ENCODE measurements at places on chromosomes 13 and 19.

- no peak for DNase-seq
These were observed 85.2 kb upstream of the PCDH8 start for GRCh38 chr13:52933547-52934210.

DNA sequence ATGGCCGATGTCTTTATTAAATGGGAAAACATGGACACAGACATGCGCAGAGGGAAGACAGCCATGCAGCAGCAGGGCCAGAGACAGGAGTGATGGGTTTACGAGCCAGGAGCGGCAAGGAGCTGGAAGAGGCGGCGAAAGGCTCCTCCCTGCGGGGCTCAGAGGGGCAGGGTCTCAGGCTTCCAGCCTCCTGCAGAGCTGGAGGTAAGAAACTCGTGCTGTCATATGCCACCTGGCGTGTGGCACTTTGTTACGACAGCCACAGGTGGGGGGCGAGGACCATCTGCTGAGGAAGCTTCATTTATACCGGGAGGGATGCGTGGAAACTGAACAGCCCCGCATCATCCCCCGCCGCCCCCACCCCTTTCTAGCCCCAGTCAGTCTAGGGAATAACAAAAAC lies 52.0 kb upstream of the SPACA7 start:
- DNase-seq: no peak

DNA sequence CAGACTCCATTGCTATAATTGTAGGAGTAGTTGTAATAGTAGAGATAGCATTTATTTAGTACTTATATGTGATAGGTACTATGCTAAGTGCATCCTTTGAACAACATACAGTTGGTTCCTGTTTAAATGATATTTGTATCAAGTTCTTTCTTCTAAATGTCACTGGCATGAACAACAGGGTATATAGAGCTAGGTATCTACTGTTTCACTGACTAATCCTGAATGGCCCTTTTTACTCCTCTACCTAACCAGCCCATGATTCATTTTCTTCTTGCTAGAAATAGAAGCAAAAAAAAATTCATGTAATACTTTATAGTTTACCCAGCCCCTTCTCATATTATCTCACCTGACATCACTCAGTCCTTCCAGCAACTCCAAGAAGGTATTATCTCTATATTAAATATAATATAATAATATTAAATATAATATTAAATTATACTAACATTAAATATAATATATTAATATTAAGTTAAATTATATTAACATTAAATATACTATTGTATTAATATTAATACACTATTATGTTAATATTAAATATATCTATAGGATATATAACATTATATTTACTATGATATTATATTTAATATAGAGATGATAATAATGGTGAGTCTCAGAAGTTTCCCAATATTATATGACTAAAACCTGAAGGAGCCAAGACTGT lies 74.2 kb downstream of the FRY start:
- DNase-seq: no peak

- no peak for DNase-seq
These were observed 503.0 kb downstream of the DCT start for GRCh38 chr13:93976528-93976927.

GRCh38 chr19:2070436-2070827 lies 19.4 kb upstream of the MKNK2 start:
- DNase-seq: no peak

DNA sequence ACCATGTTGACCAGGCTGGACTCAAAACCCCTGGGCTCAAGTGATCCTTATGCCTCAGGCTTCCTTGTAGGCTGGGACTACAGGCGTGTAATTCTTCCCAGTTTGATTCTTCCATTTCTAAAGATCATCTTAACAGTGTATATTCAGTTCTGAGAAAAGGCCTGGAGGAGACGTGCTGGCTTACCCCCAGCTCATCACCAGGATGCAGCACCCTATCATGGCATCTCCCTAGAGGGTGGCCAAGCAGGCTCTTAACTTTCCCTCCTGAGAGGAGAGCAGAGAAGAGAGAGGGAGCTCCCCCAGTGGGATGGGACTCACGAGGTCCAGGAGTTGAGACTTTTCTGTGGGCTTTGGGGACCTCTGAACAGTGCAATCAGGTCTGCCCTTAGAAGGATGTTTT lies 2.1 kb upstream of the TUBA3C start:
- no peak for DNase-seq

- DNase-seq: no peak
These were observed 27.2 kb downstream of the CNMD start for GRCh38 chr13:52712385-52712784.

- DNase-seq: no peak
These were observed 19.4 kb upstream of the PLEKHF1 start for GRCh38 chr19:29645911-29646310.

DNA sequence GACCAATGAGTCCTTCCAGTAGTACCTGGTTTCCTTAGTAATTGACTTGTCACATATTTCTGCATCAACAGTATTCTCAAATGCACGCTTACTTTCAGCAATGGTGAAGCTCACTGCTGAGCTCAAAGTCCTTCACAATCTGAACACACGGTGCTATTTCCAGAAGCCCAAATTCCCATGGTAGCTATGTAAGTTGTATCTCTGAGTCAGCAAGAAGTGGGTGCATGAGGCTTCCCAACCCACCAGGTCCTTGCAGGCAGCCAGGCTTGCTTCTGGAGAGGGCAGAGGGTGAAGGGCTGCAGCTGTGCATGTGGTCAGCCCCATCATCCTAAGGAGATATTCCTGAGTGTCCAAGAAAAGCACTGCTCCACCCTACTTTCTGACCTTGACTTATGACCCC lies 25.7 kb downstream of the COL4A2 start:
- no peak for DNase-seq

GRCh38 chr13:45872566-45872965 lies 21.0 kb upstream of the SIAH3 start:
- DNase-seq: no peak

DNA sequence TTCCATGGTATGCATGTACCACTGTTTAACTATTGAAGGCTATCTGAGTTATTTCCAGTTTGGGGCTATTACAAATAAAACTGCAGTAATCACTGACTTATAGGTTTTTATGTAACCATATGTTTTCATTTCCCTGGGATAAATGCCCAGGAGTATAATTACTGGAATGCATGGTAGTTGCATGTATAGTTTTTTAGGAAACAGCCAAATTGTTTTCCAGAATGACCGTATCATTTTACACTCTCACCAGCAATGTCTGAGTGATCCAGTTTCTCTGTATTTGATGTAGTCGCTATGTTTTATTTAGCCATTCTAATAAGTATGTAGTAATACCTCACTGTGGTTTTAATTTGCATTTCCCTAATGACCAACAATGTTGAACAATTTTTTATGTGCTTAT lies 42.0 kb downstream of the CYSLTR2 start:
- no peak for DNase-seq

- no peak for DNase-seq
These were observed 9.6 kb downstream of the APC2 start for GRCh38 chr19:1459479-1459878.

Measured in body of pancreas (tissue), 4 donors.